Brain pericyte (primary cell): ENCODE measurements at places on chromosomes 5 and 9.

GRCh38 chr9:37656936-37657335 is 6.2 kb downstream of the FRMPD1 start:
- DNase-seq, result no peak

DNA sequence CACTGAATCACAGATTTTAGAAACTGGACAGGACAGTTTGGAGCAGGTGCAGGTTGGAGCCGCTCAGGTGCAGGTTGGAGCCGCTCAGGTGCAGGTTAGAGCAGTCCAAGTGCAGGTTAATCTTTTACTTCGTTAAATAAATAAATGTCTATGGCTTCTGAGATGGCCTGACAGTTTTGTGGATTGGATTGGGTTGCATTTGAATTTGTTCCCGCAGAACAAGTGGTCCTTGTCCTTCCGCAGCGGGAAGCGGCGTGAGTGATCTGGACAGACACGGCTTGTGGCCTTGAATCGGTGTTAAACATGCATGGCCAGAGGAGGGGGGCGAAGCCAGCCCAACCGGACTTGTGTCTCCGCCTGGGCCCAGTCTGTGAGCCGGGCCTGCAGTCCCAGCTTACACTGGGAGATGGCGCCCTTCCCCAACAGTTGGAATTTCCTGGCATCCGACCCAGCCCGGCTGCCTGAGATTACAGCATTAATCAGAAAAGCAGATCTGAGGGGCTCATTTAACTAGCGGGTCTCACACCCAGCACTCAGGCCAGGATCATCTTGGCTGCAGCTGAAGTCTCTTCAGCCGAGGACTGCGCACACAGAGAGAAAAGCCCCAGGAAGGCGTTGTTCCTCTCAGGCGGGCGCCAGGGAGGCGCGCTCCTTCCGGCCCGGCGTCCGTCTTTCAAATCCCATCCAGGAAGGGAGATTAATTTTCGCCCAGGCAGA is 1.5 kb upstream of the OLFM1 start:
- DNase-seq, result no peak

GRCh38 chr9:97557606-97558095 is 56.2 kb downstream of the TMOD1 start:
- no peak for DNase-seq

GRCh38 chr9:20015427-20015931 is 226.6 kb upstream of the SLC24A2 start:
- DNase-seq, result no peak

GRCh38 chr9:121827251-121827967 is 176.0 kb downstream of the DAB2IP start:
- no peak for DNase-seq

DNA sequence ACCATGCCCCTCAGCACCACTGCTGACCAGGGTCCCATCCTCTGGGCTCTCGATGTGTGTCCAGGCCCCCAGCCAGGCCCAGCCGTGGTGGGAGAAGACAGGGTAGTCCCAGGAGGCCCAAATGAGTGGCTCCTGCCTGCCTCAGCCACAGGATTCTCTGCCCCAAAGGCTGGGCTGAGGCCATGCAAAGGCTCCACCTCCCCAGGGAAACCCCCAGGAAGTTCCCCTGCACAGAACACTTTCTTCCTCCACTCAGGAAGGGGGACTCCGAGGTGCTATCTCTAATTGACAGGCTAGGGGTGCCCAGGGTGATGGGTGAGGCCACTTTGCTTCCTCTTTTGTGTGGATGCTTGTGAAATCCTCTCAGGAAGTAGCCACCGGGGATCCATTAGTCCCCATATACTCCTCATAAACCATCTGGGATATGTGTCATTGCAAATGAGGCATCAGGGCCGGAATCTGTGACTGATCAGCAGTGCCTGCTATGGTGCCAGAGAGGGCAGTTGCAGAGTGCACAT is 23.1 kb upstream of the TDRD7 start:
- DNase-seq, result no peak

DNA sequence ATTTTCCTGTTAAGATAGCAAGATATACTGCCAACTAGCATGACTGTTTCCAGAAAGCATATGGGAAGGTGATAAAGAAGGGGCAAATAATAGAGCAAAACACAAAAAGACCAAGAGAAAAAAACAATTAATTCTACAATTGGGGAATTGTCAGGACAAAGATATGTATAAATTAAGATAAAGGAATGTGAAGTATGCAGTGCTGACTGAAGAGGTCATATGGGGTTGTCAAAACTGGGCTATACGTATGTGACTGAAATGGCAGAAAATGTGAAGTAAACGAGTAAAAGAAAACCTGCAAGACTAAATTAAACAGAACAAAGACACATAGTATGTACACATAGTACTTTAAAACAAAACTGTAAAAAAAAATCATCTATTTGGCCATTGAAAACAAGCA is 222.3 kb downstream of the ARL15 start:
- no peak for DNase-seq

DNA sequence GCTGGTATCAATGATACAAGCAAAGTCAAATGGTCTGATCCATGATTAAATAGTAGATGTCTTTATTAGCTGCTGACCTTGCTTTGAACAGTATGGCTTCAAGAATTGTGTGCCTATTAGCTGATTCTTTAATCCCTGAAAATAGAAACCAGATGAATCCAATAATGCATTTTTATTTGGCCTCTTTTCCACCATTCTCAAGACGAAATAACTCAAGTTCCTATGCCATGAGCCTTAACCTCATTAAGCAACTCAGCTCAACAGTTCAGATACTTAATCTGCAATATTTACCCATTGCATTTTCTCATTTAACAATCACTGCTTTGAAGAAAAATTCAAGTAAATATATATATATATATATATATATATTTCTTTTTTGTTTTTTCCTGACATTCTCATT is 588.6 kb upstream of the MEF2C start:
- no peak for DNase-seq

DNA sequence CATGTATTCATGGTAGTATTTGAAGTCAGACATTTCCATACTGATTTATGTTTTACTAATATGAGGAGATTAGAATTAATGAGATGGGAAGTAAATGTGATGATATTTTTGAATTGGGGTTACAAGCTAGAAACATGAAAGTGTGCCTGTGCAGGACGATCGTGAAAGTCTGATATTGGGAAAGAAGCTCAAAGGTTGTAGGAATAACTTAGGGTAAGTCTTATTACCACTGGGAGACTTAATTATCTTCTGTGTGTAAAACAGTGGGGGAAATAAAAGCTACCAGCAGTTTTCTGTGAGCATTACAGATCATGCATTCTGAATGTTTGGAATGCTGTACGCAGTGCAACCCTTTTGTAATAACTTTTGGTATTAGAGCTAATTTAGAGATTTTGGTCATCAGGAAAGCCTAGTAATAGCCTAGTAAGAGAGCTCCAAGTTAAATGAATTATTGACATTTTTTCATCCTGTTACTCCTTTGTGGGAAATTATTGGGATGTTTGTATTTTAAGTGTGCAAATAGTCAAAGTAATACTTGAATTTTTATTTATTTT is 153.9 kb downstream of the PCSK5 start:
- DNase-seq, result no peak

DNA sequence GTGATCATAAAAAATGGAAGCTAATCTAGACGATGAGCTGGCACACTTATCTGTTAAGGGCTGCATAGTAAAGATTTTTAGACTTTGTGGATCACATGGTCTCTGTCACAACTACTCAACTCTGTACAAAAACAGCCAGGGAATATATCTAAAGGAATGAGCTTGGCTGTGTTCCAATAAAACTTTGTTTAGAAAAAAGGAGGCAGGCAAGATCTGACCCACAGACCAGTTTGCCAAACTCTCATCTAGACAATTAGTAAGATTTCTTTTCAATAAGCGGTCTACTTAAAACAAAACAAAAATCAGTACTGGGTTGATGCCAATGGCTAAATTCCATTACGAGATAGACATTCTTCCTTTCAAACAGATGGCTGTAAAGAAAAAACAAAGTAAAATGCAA is 53.0 kb upstream of the RETREG1 start:
- DNase-seq, result no peak
